Airway epithelial cell (primary cell): ENCODE measurements at places on chromosomes 6 and 20. TPM values are rescaled to one million over a fixed set of nuclear protein-coding genes. Genes with fewer than 3 reads are reported as not detected.

Gene MYH7B
- under 0.01 TPM in 1 of 2 replicates, not detected in the other for total RNA-seq

Gene TTLL9
- total RNA-seq: not detected in 2 replicates

Gene PTCRA
- not detected in 2 replicates for total RNA-seq

Gene PACRG
- total RNA-seq: 0.19 and 0.21 TPM in 2 replicates

Gene NKAIN4
- total RNA-seq: 0.46 TPM in 1 of 2 replicates, not detected in the other

Gene ZNF165
- total RNA-seq: 2.0 and 2.5 TPM in 2 replicates

Gene GOPC
- total RNA-seq: 21.3 and 28.6 TPM in 2 replicates

Gene MDFI
- 270 and 324 TPM in 2 replicates for total RNA-seq

Gene MYB
- 1.6 and 3.9 TPM in 2 replicates for total RNA-seq

Gene C2
- 0.21 TPM in 1 of 2 replicates, not detected in the other for total RNA-seq

Gene ATP5F1E
- total RNA-seq: 33.7 and 39.6 TPM in 2 replicates

Gene LTA
- total RNA-seq: not detected in 2 replicates

Gene HCRTR2
- not detected in 2 replicates for total RNA-seq

Gene WFDC2
- total RNA-seq: 1.3 and 4.9 TPM in 2 replicates

Gene PAK5
- total RNA-seq: 0.14 and 0.21 TPM in 2 replicates

Gene STMND1
- total RNA-seq: not detected in 2 replicates

Gene SULF2
- 46.6 and 56.8 TPM in 2 replicates for total RNA-seq

Gene MCHR2
- total RNA-seq: not detected in 2 replicates

Gene ZSWIM1
- total RNA-seq: 6.8 and 9.0 TPM in 2 replicates

Gene SIRPA
- 17.7 and 31.1 TPM in 2 replicates for total RNA-seq

Gene REM1
- total RNA-seq: not detected in 2 replicates

Gene HFE
- total RNA-seq: 5.0 and 8.0 TPM in 2 replicates

Gene MATN4
- total RNA-seq: 0.05 TPM in 1 of 2 replicates, not detected in the other

Gene BPI
- total RNA-seq: not detected in 2 replicates

Gene CFAP206
- 0.14 TPM in 1 of 2 replicates, not detected in the other for total RNA-seq

Gene NTSR1
- total RNA-seq: 1.4 and 1.6 TPM in 2 replicates

Gene SYCP2L
- total RNA-seq: 0.33 and 0.35 TPM in 2 replicates

Gene ADRM1
- 252 and 281 TPM in 2 replicates for total RNA-seq

Gene MYBL2
- 38.6 and 47.8 TPM in 2 replicates for total RNA-seq

Gene MAP7
- total RNA-seq: 22.4 and 23.6 TPM in 2 replicates

Gene ABCC10
- 17.0 and 17.3 TPM in 2 replicates for total RNA-seq

Gene FBXO9
- total RNA-seq: 34.2 and 36.7 TPM in 2 replicates

Gene GSTA3
- total RNA-seq: not detected in 2 replicates

Gene NDUFAF4
- 31.7 and 43.2 TPM in 2 replicates for total RNA-seq

Gene ADGRB3
- total RNA-seq: not detected in 2 replicates

Gene CAP2
- total RNA-seq: 2.3 and 3.7 TPM in 2 replicates

Gene TBC1D22B
- 6.9 and 9.9 TPM in 2 replicates for total RNA-seq
